Activated CD4-positive, alpha-beta memory T cell treated with anti-CD3 and anti-CD28 coated beads for 36 hours (primary cell): ENCODE measurements at places on chromosomes 7 and 10.

- peaks cover 1% of the 10 kb centered on the region for H3K36me3 ChIP-seq
- H3K27ac ChIP-seq = no peak overlapping the region
- H3K4me3 ChIP-seq = no peak overlapping the region
- no peaks in the 10 kb centered on the region for H3K4me1 ChIP-seq
- no peak for DNase-seq
Observed at GRCh38 chr7:155122831-155123230, 52.7 kb downstream of the HTR5A start.

GRCh38 chr7:137862964-137863363 lies 16.2 kb upstream of the DGKI start:
- no peaks in the 10 kb centered on the region for H3K27me3 ChIP-seq
- no peaks in the 10 kb centered on the region for H3K4me1 ChIP-seq
- H3K4me3 ChIP-seq = no peak overlapping the region
- H3K27ac ChIP-seq = no peak overlapping the region
- DNase-seq = no peak

DNA sequence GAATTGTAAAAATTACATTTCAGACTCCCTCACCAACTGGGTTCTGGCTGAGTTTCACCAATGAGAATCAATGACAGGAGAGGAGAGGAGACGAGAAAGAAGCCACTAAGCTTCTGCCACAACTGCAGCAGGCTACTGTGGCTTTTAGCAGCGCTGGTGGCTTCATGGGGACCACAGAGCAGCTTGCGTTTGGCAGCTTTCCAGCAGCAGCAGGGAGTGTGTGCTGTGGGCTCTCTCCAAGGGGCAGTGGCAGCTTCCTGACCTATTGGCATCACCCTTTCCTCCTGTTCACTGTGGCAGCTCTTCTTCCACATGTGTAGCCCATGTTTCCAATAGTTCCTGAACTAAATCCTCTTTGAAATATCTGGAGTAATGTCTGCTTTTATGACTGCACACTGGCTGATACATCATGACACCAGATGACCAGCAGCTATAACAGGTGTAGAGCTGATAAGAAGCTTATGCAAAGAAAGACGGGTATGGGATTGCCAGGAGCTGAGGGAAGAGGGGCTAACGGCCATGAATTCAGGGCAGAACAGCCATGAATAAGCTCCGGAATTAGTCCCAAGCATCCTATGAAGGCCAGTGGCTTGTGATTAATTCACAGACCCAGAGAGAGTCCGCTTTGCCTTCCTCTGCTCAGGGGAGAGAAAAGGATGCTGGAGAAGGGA lies 46.8 kb downstream of the KCNH2 start:
- H3K27ac ChIP-seq = no peak overlapping the region
- peak; percentile 16 for DNase-seq
- H3K27me3 ChIP-seq = no peaks in the 10 kb centered on the region
- no peak overlapping the region for H3K4me3 ChIP-seq
- H3K4me1 ChIP-seq = peaks cover 4% of the 10 kb centered on the region

DNA sequence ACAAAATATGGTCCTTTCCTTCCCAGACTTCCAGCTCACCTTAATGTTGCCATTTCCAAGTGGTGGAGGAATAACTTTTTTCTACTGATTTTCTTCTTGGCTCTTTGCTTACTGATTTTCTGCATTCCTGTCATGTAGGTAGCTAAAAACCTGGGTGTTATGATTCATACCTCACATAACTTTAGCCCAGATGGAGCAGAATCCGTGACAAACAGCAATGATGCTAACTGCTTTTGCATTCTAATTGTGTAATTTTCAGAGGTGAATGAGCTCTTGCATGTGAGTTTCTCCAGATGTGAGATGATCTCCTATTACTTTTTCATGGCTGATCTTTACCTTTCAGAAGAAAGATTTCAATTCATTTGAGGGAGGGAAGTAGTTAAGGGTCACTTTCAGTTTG lies 43.4 kb downstream of the WDR11 start:
- H3K36me3 ChIP-seq = peaks cover 44% of the 10 kb centered on the region
- H3K4me3 ChIP-seq = no peak overlapping the region
- H3K27me3 ChIP-seq = no peaks in the 10 kb centered on the region
- H3K4me1 ChIP-seq = peaks cover 7% of the 10 kb centered on the region

DNA sequence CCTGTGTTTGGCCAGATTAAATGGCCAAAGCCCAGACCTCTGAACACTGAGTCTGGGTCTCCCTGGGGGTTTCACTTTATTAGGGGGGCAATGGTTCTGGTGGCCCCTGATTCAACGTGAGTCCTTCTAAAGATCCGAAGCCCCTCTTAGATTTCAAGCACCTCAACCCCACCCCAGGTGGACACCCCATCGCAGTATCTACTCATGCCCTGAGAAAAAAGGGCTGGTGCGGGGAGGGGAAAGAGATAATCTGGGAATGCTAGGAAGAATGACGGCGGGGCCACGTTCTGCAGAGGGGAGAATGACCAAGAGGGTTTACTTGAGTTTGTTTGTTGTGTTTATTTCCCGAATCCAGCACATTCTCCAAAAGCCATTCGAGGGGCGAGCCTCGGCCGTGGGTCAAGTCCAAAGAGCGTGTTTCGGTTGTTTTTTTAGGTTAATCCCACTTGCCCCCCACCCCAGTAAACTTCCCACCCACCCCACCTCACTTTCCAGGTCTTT lies 832 bp downstream of the PDLIM1 start:
- H3K27ac ChIP-seq = no peak overlapping the region
- H3K4me3 ChIP-seq = peak overlapping the region; percentile 51
- H3K27me3 ChIP-seq = peaks cover 41% of the 10 kb centered on the region

- H3K4me3 ChIP-seq = no peak overlapping the region
- H3K36me3 ChIP-seq = no peaks in the 10 kb centered on the region
- H3K4me1 ChIP-seq = no peaks in the 10 kb centered on the region
- no peak overlapping the region for H3K27ac ChIP-seq
- no peak for DNase-seq
- no peaks in the 10 kb centered on the region for H3K27me3 ChIP-seq
Observed at GRCh38 chr10:130481936-130482335, 345.7 kb downstream of the GLRX3 start.

DNA sequence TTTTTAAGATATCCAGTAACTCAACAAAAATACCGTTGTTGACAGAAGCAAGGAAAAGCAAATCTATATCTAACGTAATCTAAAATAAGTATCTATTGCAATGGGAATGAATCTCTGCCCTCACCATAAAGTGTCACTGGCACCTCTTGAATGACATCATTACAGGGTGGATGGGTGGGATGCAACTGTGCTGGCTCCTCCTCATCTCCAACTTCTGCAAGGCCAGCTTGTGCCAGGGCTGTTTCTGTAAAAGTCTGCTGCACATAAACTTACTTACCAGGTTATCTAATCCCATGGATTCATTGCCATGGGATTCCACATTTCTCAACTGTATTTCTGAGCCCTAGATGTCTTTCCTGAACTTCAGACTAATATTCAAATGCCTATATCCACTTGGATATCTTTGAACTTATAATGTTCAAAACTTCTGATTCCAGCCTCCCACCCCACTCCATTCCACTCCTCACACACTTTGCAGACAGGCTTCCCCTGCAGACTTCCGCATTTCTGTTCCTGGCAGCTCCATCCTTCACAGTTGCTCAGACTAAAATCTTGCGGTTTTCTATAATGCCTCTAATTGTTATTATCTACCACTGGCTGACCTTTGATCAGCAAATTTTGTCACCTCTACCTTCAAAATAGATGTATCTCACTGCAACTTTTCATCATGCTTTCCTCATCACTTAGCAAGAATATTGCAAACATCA lies 10.7 kb downstream of the FGL2 start:
- peaks cover 11% of the 10 kb centered on the region for H3K4me1 ChIP-seq
- no peak overlapping the region for H3K27ac ChIP-seq
- H3K27me3 ChIP-seq = no peaks in the 10 kb centered on the region
- no peaks in the 10 kb centered on the region for H3K36me3 ChIP-seq
- H3K4me3 ChIP-seq = no peak overlapping the region
- DNase-seq = no peak

DNA sequence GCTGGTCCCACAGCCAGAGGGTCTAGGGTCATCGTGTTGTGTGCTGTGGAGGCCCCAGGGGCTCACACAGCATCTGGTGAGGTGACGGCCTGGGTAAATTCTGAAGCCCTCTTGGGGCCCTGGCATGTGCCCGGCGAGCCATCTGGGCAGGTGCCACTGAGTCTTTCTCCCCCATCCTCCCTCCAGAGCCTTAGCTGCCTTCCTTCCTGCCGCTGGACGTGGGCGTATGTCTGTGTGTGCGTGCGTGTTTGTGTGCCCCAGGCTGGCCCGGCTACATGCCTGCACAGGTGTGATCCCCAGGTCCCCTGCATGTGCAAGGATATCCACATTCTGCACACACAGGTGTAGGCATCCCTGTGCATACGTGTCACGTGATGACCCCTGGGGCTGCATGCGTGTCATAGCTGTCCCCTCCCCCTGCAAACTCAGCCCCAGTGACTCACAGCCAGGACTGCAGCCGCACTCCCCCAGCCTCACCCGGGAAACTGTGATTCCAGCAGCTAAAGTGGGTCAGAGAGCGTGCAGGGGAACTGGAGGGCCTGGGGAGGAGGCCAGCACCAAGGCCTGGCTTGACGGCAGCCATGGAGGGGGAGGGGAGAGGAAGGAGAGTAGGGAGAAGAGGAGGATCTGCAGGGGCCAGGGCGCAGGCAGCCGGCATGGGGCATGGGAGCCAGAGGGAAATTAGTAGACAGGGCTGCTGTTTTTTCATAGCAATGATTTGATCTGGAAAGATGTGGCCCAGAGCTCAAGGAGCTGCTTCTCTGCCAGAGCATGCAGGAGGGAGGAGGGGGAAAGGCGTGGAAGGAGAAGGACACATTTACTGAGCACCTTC lies 46.4 kb downstream of the ELFN1 start:
- no peak overlapping the region for H3K4me3 ChIP-seq
- H3K36me3 ChIP-seq = no peaks in the 10 kb centered on the region
- H3K27ac ChIP-seq = no peak overlapping the region
- no peak for DNase-seq
- H3K4me1 ChIP-seq = peaks cover 3% of the 10 kb centered on the region

GRCh38 chr7:5234852-5235831 lies 45.1 kb downstream of the WIPI2 start:
- H3K36me3 ChIP-seq = peaks cover 16% of the 10 kb centered on the region
- H3K4me1 ChIP-seq = peaks cover 1% of the 10 kb centered on the region
- H3K27me3 ChIP-seq = peaks cover 11% of the 10 kb centered on the region
- no peak for DNase-seq
- no peak overlapping the region for H3K4me3 ChIP-seq

GRCh38 chr7:88789480-88790064 lies 6.0 kb downstream of the TEX47 start:
- H3K36me3 ChIP-seq = no peaks in the 10 kb centered on the region
- no peaks in the 10 kb centered on the region for H3K4me1 ChIP-seq
- no peaks in the 10 kb centered on the region for H3K27me3 ChIP-seq
- no peak overlapping the region for H3K4me3 ChIP-seq
- H3K27ac ChIP-seq = no peak overlapping the region
